Breast epithelium (tissue), 4 donors: ENCODE measurements at places on chromosomes 6 and 20.

DNA sequence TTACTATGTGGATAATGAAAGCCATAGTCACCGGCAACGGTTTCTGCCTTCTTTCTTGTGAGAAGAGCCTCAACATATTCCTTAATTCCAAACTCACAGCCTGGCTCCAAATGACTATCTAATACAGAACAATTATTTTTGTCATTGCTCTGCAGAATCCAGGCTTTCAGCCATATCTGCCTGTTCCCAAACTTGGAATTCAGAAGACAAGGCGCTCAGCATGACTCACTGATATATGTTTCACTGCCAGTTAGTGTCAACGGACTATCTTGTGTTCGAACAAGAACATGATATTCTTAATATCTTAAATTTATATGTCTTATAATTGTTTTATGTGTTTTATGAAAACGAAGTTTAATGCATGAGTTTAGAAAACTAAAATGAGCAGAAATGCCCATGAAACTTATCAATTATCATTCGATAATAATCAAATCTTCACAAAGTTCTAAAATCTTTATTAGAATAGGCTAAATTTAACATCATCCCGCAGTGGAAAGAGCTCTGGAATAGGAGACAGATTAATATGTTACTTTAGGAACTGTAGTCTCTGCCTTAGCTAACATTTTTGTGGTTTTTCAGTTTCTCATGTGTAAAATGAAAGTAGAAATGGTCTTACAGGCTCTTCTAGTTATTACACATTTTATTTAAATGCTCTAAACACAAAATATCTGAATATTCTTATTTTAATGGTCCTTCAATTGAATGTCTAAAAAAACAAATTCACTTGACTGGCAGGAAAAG is 669.3 kb upstream of the GJE1 start:
- DNase-seq: no peak

DNA sequence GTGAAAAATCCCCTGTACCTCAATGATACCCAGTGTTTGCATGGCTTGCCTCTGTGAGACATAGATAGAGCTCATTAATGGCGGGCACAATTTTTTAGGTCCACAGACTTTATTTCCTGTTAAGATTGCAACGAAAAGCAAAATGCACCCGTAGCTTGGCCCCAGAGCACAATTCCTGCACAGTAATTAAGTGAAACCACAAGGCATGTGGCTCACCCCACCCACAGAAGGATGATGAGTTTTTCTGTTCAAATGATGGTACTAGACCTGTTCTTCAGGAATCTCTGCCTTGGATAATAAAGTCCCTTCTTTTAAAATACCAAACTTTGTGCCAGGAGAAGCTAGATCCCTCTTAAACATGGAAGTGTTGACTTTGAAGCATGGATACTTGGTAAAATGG is 738.1 kb downstream of the QKI start:
- DNase-seq: peak; percentile 58

DNA sequence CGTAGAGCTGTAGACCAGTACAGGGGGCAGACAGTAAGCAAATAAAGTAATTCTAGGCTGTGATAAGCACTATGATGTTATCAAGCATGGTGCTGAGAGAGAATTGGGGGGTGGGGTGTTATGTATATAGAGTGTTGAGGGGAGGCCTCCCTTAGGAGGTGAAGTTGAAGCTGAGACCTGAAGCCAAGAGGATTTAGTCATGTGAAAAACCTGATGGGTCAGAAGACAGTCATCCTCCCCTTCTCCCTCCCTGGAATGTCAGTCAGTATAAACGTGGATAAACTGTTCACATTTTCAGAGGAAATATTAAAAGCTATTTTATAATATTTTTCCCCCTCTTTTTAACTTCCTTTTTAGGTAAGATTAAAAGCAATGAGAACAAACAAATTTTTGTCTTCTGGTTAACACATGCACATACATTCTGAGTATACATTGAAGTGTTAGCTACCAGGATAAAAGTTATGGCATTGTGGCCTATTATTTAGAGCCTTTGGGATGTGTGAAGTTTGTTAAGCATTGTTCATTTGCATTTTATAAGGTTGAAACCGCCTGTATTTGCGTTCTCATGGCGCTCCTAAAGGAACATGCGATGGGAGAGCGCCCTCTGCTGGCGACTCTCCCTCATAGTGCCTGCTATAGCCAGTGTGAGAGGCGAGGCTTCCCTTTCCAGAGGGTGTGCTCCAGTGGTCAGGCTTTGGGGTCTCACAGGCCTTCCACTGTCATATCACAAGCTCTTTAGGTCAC is 35.4 kb upstream of the MAPK13 start:
- DNase-seq: peak; percentile 83

GRCh38 chr20:52677216-52677615 is 294.9 kb upstream of the TSHZ2 start:
- DNase-seq: no peak

DNA sequence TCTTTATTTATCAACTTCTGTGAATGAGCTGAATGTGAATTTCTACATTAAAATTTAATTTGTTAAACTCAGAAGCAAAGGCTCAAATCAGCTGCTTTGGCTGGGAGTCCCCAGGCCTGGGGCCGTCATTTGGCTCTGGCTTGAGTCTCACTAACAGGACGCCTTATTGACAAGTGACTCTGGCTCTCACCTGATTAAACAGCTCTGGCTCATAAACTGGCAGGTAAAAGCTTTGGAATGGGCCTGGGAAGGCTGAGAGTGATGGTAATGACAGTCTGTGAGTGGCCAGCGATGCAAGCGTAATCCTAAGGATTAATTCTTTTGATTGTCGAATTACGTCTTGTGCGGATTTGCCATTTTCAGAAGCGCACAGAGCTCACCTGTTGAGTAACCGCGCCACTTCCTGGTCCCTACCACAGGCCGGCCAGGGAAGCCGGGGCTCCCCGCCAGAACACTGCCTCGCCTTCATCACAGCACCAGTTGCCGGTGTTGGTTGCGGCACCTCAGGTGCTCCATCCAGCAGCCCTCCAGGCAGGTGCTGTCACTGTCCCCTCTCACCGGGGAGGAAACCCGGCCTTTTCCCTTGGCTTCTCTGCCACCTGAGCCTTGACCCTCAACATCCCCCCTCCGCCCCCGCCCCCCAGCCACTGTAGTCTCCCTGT is 110.7 kb downstream of the ZDHHC14 start:
- no peak for DNase-seq

DNA sequence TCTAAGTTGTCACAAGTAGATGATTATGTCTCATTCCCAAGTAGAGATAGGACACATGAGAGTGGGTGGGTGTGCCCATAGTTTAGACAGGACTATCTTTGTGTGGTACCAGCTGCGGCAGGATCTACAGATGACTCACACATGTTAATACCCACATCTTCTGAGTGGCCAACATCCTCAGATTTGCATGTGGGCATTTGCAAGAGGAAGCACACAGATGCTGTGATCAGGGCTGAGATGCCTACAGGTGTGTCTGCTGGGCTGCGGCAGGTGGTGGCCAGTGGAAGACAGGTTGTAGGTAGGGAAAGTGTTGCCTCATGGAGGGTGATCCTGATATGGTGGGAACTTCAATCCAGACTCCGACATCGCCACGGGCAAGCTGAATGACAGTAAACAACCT is 50.8 kb downstream of the UTRN start:
- DNase-seq: no peak

DNA sequence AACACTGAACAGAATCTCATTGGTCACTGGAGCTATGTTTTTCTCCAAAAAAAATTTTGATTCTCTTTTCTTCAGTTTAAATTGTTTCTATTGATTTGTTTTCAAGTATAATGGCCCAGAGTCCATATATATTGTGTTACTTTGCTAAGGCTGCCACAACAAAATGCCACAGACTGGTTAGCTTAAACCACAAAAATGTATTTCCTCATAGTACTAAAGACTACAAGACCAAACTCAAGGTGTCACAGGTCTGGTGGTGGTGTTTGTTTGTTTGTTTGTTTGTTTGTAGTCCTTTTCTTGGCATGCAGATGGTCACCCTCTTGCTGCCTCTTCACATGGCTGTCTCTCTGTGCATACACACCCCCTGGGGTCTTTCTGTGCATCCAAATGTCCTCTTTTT is 34.0 kb downstream of the BMP5 start:
- no peak for DNase-seq

DNA sequence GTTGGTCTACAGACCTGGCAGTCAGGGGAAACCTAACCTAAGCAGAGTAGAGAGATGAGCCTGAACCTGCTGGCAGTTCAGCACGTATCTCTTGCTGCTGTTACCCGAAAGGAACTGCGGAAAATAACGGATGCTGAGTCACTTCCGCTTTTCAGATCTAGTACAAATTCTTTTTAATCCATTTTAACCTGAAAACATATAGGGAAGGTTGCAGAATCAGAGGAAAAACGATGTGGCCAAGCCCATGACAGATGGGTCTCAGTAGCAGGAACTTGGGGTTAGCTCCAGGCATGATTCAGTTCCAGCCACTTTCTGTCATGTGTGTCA is 351.9 kb upstream of the PRND start:
- DNase-seq: no peak

DNA sequence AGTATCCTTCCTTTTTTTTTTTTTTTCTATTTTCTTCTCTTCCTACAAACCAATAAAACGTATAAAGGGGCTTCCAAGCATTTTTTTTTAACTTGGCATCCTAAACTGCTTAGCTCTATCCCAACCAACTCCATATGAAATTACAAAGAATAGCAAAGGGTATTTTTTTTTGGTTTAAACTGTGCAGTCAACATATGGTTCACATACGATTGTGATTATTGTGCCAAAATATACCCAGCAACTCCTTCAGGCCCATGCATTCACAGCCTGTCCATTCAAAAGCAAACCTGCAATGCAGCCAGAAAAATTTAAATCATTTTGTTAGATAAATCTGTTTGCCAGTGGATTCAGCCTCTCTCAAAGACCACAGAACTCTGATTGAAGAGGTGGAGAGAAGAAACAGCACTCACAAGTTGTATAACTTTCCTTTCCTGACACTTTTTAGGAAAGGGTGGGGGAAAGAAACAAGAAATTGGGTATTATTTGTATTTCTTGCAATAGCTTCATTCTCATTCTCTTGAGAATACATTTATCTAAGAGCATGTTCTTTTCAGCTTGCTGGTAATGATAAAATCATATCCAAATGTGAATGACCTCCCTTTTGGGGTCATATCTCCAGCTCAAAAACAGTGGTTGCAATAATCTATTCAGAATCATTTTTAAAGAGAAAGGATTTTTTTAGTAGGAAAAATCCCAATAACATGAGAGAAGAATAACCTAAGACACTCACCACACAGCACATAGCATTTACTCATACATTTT is 701.3 kb upstream of the CHD6 start:
- DNase-seq: no peak

- DNase-seq: no peak
Observed at GRCh38 chr6:167839755-167840154, 13.0 kb downstream of the AFDN start.

DNA sequence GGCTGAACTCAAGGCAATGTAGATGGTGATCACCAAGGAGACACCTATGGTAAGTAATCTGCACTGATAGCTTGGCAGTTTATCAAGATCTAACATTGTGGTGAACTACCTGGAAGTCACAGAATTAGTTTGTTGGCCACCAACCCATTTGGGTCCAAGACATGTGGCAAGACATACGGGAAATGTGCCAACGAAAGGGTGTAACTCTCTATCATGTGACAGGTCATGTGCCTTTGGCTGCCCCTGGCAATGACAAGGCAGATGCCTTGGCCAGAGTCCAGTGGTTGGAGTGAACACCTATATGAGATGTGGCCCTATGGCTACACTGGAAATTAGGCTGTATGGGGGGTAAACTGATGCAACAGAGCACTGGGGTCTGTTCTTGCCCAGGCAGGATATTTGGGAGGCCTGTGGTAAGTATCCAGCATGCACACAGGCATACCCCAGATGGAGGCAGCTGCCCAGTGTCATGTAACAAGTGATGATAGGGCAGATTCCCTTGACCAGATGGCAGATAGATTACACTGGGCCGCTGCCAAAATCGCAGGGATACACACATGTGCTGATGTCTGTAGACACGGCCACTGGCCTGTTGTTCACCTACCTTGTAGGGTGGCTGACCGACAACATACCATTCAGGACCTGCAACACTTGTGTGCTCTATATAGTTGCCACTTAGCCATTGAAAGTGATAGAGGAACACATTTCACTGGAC is 35.5 kb upstream of the HSF2 start:
- DNase-seq: no peak

DNA sequence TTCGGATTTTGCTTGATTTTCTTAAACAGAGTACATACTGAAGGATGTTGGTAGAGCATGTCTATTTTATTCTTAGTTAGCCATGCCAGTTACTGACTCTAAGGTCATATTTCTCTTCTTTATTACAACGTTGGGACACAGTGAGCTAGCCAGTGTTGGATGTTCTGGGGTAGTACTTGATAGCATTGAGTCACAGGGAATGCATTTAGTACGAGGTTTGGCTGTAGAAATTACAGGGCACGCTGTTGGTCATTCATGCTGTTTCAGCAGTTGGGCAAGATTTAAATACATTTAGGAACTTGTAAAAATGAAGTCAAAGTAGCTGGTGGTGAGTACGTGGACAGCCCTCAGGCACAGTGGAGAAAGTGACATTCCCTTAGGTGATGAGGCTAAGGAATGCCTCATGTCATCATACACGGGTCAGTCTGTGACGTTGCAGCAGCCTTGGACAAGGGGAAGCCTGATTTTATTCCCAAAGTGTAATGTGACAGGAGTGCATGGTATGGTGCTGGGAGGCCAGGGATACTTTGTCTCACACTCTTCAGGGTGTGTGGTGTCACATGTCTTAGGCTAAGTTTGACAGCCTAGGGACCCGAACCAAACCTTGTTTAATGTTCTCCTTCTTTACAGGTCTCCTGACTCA is 57.7 kb upstream of the SLC22A1 start:
- DNase-seq: no peak

DNA sequence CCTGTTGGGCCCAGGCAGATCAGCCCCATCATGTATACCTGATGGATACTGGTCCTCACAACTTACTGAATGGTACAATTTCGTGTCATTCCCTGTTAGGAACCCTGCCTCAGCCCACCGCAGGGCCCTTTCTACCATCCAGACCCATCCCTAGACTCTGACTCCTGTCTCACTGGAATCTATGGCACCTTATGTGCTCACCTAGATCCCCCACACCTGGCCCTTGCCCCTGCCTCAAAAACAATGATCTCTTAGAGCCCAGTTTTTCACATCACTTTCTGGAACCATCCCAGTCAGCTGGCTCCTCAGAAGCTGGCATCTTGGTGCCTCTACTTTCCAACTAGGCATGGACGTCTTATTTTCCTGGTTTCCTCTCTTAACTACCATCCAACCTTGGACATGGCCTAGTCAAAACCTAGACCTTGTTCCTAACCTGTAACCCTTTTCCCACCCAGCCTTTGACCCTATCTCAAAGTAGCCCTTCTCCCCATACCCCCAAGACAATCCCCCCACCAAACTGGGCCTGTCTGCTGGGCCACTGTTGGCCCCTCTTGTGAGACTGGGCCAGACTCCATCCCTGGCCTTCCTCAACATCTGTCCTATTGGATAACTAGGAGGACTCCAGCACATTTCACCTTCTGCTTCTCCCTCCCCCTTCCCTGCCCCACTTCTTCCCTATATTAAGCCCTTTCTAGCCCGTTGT is 981 bp downstream of the HM13 start:
- DNase-seq: no peak

GRCh38 chr20:8994045-8994444 is 74.8 kb upstream of the PLCB4 start:
- no peak for DNase-seq

- no peak for DNase-seq
Observed at GRCh38 chr20:1844325-1845162, 50.7 kb upstream of the SIRPA start.
